ENCODE measurements at places on chromosomes 12 and 14.

DNA sequence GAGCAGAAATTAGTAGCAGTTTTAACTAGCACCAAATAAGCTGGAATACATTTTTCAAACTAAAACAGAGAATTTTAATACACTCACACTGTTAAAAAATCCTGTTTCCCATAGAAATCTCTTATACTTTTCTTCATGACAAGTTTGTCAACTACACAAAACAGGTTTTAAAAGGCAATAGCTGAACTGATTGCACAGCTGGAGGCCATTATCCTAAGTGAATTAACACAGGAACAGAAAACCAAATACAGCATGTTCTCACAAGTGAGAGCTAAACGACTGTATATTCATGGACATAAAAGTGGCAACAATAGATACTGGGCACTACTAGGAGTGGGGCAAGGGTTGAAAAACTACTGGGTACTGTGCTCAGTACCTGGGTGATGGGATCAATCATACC is 11.6 kb upstream of the HAL start:
- DNase-seq: no peak

DNA sequence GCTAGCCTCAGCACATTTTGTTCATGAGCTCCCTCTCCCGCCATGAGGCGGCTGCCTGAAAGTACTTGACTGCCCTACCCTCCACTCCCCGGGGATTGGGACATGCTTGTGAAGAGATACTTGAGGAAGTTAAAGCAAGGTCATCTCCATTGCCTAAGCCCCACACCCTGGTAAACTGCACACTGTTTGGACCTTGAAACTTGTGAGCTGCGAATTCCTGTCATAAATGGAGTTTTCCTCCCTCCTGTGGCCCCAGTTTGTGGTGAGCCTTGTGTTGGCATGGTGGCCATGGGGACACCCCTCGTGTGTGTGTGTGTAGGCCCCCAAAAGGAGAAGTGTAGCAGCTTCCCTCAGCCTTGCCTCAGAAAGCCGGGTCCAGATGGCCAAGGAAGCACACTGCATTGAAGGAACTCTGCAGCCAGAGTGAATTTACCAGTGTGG is 395.5 kb downstream of the ZFP36L1 start:
- DNase-seq: no peak

- DNase-seq: no peak
These were observed 297.2 kb downstream of the ITPR2 start for GRCh38 chr12:26535826-26536225.

DNA sequence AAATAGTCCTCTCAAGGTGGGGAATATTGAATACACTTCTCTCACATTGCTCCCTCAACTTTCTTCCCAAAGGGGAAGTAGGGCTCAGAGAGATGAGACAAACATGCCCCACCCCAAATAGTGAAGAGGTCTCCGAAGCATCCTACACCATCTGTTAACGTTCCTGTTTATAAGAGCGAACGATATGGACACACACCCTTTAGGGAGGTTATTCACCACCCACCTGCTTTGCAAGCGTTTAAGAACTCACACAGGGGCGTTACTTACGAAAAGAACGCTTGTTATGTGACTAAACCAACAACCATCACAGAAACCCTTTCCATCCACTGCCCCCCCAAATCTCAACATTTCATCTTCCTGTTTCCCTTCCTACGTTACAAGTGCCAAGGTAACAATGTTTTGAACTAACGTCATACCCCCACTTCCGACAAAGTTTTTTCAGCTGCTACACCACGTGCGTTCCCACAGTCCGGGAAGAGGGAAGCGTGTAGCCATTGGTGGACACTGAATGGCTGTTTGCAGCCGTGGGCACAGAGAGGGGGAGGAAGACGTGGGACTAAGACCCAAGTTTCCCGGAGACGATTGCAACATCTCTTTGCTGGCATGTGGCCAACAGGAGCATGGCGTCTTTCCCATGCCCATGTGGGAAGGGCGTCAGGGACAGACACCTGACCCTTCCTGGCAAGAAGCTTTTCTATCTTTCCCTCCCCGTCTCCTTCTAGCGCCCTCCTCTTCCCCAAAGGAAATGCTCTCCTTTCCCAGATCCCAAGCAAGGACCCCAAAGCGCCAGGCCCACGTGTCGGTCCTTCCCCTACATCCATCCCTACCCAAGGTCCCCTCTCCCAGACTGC is 1.2 kb downstream of the YBX3 start:
- DNase-seq: peak; percentile 86

- DNase-seq: no peak
These were observed 68.8 kb downstream of the CD163L1 start for GRCh38 chr12:7375145-7375543.

GRCh38 chr12:80794551-80794950 is 77.8 kb downstream of the MYF5 start:
- no peak for DNase-seq

DNA sequence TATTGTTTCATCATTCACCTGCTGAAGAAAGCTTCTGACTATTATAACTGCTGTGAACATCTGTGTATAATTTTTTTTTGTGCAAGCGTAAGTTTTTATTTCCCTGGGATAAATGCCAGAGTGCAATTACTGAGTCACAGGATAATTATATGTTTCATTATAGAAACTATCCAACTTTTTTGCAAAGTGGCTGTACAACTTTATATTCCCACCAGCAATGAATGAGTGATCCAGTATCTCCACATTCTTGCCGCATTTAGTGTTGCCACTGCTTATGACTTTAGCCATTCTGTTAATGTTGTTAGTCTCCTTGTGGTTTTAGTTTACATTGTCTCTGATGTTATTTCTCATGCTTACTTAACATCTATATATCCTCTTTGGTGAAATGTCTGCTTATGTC is 88.1 kb upstream of the CCDC175 start:
- DNase-seq: no peak

DNA sequence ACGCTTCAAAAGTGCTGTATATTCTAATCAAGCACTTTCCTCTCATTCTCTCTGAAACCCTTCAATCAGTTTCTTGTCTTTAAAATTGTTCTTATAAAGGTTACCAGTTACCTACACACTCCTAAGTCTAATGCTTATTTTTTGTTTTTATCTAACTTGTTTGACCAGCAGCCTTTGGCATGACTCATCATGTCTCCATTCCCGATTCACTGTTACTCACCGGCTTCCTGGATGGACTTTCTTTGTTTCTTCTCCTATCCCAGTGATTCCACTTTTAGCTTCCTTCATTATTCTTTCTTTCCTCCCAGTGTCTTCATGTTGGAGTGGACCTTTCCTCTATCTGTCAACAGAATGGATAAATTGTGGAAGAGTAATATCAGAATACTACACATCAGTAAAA is 368.6 kb upstream of the CCDC196 start:
- DNase-seq: no peak

DNA sequence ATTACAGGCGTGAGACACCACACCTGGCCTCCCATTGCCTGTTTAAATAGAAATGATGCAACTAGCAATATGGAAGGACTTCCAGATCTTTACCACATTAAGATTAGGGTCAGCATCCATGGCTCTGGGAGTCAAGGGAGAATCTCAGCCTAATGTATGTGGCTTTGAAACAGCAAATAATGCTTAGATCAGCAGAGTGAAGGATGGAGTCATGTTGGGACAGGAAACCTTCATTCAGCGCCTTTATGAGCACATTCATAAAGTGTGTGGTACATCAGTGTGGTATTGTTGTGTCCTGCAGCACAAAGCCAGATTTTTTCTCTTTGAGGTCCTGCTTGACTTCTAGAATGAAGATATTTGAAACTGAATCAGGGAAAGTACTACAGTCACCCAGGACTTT is 15.3 kb upstream of the SPSB2 start:
- no peak for DNase-seq

- DNase-seq: no peak
These were observed 190.4 kb upstream of the CPNE8 start for GRCh38 chr12:39095636-39096330.

GRCh38 chr12:113151655-113152054 is 2.1 kb downstream of the CFAP73 start:
- no peak for DNase-seq

- DNase-seq: no peak
These were observed 1.1 kb downstream of the ATP5F1B start for GRCh38 chr12:56644654-56645053.

DNA sequence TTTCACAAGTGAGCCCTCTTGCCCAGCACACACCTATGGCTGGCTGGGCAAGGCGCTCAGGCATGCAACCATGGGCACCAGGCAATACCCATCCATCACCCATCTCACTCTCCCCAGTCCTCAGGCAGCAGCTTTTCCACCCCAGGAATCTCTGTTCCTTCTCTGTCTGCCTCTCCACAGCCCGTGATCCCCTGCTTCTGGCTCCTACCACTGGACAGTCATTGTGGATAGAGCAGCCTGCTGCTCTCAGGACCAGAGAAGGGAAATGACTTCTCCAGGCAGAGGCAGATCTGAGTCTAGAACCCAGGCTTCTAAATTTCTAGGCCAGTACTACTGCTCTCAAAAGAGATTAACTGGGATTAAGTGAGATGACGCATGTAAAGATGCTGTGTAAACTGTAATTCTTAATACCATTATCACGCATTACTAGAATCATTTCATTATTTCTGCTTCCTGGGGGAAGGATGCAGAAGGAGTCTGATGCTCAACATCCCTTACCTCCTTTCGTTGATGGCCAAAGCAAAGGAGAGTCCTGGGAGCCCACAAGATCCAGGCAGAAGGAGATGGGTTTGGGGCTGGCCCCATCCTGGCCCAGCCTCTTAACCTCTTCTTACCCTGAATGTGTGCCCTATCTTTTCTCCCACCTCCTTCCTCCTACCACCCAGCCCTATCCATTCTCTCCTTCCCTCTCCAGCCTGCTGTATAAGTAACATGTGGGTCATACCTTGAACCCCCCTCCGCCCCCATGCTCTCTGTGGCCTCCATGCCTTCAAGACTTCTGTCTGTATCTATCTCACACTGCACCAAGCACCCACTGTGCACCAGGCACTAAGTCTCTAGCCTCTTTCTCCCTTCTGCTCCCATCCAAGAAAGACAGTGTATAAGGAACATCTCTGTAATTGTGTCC is 4.8 kb upstream of the AQP5 start:
- no peak for DNase-seq

GRCh38 chr12:122312926-122313325 is 46.6 kb upstream of the VPS33A start:
- no peak for DNase-seq

DNA sequence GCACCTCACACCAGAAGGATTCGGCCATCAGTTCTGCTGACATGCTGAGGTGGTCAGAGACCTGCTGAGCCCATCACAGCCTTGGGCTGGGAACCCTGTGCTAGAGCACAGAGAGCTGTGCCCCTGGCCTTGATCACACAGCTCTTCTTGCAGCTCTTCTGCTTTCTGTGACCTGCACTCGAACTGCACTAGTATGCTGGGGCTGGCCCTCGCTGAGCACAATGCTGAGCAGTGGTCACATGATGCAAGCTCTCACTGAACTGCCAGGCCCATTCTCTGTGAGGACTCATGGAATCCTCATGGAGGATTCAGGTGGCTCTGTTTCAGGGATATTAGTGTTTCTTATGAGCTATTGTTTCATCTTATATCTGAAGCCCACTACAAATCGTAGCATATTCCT is 22.5 kb downstream of the FBXO21 start:
- DNase-seq: no peak

DNA sequence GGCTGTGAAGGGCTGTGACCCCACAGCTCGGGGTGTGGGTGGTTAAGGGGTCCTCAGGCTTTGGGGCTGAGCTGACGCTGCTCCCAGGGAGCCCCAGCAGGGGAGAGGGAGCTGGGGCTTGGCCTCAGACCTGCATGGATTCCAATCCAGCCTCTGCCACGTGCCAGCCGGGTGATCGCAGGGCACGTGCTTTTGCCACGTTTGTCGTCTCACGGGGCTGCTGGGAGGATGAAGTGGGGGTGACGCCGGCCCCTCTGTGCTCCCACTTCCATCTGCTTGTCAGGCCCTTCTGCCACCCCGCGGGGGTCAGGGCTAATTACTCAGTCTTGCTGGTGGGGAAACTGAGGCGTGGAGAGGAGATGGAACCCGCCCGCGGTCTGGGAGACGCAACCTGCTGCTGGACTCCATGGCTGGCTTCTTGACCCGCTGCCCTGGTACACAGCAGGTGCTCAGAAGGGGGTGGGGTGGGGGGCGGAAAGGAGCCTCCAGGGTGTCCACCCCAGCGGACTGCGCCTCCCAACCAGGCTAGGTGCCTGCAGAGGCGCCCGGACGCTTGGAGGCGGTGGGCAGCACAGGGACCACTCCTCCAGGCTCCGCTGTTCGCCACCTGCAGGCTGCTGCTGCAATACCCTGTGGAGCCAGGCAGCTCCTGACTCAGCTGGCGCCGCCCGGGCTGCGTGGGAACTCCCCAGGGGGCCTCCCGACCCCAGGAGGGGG is 36.4 kb upstream of the PRIMA1 start:
- no peak for DNase-seq

- no peak for DNase-seq
These were observed 1004.4 kb upstream of the TMEM132C start for GRCh38 chr12:127262615-127263014.

DNA sequence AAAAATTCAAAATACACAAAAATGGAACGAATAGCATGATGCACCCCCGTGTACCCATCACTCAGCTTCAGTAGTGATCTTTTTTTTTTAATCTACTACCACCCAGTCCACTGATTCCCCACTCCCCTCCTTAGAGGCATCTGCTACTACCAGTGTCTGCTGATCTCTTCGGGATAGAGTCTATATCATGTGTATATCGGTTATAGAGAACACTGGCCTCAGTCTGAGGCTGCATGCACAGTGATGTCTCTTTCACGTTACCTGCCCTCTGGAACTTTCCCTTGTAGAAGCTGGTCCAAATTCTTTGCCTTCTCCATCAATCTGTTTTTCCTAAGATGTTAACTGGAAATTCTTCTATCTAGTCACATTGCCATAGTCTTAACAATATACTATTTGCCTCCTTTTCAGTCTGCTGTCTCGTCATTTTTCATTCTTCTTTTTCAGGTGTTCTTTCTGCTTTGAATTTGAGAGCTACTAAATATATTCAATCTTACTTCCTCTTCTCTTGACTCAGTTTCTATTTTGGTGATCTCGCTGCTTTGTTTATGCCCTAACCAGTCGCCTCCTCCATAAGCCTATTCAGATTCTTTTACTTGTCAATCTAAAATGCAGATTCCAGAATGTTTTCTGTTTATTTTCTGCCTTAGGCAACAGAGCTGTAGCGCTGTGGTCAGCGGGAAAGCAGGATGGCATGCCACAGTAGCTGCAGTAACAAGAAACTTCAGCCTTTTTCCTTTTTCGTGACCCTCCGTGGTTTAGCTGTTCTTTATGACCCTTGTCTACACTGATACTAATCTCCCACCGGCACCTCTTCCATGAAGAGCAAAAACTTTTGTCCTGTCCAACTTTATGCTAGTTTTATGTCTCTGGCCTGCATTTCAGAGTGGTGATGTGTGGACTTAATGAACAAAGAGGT is 67.0 kb downstream of the FBXW8 start:
- DNase-seq: no peak

GRCh38 chr12:6612247-6612646 is 5.1 kb upstream of the CHD4 start:
- DNase-seq: no peak

GRCh38 chr14:21543521-21543960 is 17.4 kb upstream of the SALL2 start:
- no peak for DNase-seq
